ENCODE measurements at places on chromosomes 6 and 20.

DNA sequence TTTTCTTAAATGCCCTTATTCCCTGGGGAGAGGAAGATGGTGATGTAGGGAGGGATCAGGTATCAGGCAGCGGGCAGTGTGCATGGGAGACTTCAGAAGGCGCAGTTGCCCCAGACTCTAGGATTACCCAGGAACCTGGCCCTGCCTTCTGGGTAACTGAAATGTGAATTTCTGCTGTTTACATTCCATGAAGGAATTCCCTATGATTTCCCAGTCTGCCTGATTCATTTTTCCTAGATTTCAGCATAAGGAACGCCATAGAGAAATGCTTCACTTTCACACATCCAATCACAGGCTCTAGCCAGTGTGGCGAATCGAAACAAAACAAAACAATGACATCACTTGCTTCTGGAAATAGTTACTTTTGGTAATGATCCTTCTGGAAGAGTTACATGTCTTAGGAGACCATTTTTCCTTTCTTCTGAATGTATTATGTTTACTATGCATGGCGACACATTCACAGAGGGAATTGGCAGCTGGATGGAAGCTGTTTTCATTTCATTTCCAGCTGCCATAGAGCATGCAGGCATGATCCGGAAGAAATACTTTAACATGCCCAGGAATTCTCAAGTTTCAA, 33.3 kb downstream of the LRP11 start:
- no peaks in the 10 kb centered on the region for H3K27me3 ChIP-seq
- no peaks in the 10 kb centered on the region for H3K4me1 ChIP-seq
- no peak overlapping the region for H3K27ac ChIP-seq
- H3K4me3 ChIP-seq = no peak overlapping the region

GRCh38 chr6:137342607-137343190, 123.5 kb upstream of the IFNGR1 start:
- no peaks in the 10 kb centered on the region for H3K36me3 ChIP-seq
- no peak for DNase-seq
- H3K4me3 ChIP-seq = no peak overlapping the region

DNA sequence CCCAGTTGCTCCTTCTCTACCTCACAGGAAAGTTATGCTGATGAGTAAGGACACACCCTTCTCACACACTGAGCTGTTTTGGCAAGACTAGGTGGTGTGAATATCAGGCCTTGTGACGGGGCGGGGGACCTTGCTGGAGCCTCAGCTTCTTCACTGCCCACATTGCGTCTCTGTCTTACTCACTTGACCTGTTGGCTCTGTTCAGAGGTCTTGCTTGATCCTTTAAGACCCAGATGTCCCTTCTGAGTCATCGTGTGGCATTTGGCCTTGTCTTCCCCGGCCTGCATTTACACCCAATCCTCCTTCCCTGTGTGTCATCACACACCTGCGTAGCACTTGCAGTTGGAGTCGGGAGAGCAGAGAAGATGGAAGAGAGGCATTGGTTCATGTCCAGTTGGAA, 8.3 kb upstream of the PRND start:
- H3K4me1 ChIP-seq = no peaks in the 10 kb centered on the region
- H3K27ac ChIP-seq = no peak overlapping the region
- no peaks in the 10 kb centered on the region for H3K27me3 ChIP-seq
- no peaks in the 10 kb centered on the region for H3K36me3 ChIP-seq

DNA sequence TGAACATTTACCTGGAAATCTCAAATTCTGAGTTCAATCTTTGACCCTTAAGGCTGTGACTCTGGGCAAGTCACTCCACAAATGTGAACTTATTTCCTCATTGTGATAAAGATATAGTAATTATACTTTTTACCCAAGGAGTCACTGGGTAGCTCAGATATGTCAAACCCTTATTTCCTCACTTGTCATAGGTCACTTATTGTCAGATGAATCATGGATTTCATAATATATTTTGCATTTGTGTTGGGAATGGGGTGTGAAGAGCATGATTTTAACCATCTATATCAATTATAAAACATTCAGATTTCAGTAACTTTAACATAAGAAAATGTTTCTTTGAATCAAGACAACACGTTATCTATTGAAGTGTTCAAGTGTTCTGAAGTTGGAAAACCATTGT, 3.7 kb upstream of the CARMIL1 start:
- H3K36me3 ChIP-seq = no peaks in the 10 kb centered on the region
- no peak overlapping the region for H3K27ac ChIP-seq
- no peak overlapping the region for H3K4me3 ChIP-seq

DNA sequence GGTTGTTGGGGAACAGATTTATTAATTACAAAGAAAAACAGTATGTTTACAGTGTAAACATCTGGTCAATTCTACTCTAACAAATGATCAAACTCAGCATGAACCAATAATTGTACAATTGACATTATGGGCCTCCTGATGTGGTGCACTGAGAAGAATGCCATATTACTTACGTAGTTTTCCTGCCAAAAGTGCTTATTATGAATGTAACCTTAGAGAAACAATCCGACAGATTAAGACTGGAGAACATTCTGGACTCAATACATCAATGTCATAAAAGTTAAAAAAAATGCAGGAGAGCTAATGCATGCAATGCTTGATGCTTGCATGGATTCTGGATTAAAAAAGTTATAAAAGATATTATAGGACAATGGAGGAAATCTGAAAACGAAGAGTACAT, 69.0 kb downstream of the LYRM4 start:
- no peaks in the 10 kb centered on the region for H3K4me1 ChIP-seq
- peaks cover 4% of the 10 kb centered on the region for H3K36me3 ChIP-seq
- no peak overlapping the region for H3K4me3 ChIP-seq
- DNase-seq = no peak
- H3K27me3 ChIP-seq = no peaks in the 10 kb centered on the region

GRCh38 chr6:17448165-17448564, 54.8 kb downstream of the CAP2 start:
- no peaks in the 10 kb centered on the region for H3K36me3 ChIP-seq
- no peaks in the 10 kb centered on the region for H3K4me1 ChIP-seq
- no peak for DNase-seq
- H3K4me3 ChIP-seq = no peak overlapping the region

DNA sequence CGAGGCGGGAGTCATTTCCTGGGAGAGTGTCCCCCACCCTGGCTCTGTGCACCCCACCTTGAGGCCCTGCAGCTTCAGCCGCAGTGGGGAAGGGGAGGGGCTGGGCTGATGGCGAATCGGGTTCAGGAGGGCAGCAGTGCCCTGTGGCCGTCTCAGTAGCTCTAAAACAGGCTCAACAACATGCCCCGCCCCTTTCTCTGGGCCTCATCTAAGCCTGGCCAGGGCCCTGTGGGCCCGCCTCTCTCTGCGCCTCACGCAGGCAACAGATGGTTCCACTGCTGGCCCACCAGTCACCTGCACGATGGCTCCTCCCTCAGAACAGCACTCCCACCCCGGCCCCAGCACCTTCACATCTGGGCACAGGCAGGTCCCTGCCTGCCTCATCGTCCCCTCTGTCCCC, 30.2 kb downstream of the CHRNA4 start:
- no peaks in the 10 kb centered on the region for H3K36me3 ChIP-seq
- peak; percentile 68 for DNase-seq
- H3K4me1 ChIP-seq = no peaks in the 10 kb centered on the region
- H3K4me3 ChIP-seq = no peak overlapping the region
- H3K27ac ChIP-seq = no peak overlapping the region
- H3K27me3 ChIP-seq = no peaks in the 10 kb centered on the region

DNA sequence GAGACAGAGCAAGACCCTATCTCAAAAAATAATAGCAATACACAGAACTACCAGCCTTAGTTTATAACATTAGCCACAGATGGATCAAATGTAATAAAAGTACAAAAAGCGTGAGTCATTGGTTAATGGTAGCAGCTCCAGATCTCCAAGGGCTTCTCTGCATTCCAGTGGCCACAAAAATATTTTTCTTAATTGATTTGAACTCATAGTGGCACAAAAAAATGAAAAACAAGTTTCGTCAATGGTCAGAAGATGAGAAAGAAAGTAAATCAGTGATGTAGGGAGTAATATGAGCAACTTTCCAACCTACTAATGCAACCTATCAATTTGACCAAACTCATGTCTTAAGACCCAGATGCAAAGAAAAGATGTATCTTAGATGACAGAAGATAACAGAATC, 79.6 kb downstream of the CEP57L1 start:
- H3K27ac ChIP-seq = no peak overlapping the region
- H3K27me3 ChIP-seq = no peaks in the 10 kb centered on the region
- no peak for DNase-seq
- no peak overlapping the region for H3K4me3 ChIP-seq
- H3K4me1 ChIP-seq = no peaks in the 10 kb centered on the region
- no peaks in the 10 kb centered on the region for H3K36me3 ChIP-seq

DNA sequence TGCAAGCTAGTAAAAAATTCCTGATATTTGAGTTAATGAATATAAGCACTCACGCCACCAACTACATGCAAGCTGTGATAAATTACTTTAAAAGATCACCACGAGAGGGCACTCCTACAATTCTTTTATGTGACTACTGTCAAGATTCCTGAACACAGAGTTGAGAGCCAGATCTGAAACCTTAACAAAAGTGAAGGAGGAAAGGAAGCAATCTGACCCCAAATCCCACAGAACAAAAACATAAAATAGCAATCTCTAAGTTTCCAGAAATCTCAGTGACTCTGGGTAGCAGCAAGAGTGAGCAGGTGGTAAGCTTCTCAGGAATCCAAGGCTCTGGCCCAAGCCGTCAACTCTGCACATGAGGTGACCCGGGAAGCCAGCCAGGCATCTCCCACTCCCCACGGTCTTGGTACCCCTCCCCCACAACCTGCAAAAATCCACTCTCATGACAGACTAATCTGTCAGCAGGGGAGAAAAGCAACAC, 55.1 kb downstream of the STAU1 start:
- H3K4me1 ChIP-seq = no peaks in the 10 kb centered on the region
- no peak overlapping the region for H3K27ac ChIP-seq
- peak; percentile 34 for DNase-seq
- no peaks in the 10 kb centered on the region for H3K27me3 ChIP-seq
- peaks cover 60% of the 10 kb centered on the region for H3K36me3 ChIP-seq

- no peak overlapping the region for H3K27ac ChIP-seq
- no peaks in the 10 kb centered on the region for H3K4me1 ChIP-seq
- no peak for DNase-seq
- H3K4me3 ChIP-seq = no peak overlapping the region
- H3K27me3 ChIP-seq = no peaks in the 10 kb centered on the region
- H3K36me3 ChIP-seq = peaks cover 37% of the 10 kb centered on the region
Observed at GRCh38 chr20:31749223-31749622, 10.1 kb downstream of the TPX2 start.

GRCh38 chr20:3539311-3540107, 68.7 kb downstream of the ATRN start:
- no peaks in the 10 kb centered on the region for H3K27me3 ChIP-seq
- H3K27ac ChIP-seq = no peak overlapping the region
- H3K36me3 ChIP-seq = no peaks in the 10 kb centered on the region

DNA sequence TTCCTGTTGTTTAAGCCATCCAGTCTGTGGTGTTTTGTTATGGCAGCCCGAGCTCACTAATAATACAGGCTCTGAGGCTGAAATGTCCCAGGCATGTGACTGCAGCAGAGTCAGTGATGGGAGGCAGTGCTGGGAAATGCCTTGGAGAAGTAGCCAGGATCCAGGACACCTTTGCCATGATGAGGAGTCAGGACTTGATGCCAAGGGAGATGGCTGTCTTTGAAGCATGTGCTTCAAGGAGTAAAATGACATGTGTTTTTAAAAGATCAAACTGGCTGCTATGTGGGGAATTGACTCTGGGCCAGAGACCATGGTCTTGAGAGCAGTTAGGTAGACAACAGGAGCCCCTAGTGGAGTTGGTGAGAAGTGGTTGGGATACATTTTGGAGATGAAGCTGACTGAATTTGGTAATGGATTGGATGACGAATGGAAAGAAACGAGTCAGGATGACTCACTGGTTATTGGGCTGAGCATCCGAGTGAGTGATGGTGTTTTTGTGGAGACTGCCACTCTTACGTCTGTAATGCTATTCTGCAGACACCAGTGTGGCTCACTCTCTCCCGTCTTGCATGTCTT, 322.2 kb downstream of the PLCB1 start:
- no peaks in the 10 kb centered on the region for H3K27me3 ChIP-seq
- H3K4me1 ChIP-seq = no peaks in the 10 kb centered on the region
- no peak overlapping the region for H3K4me3 ChIP-seq
- DNase-seq = peak; percentile 50
- H3K36me3 ChIP-seq = no peaks in the 10 kb centered on the region

- H3K4me3 ChIP-seq = no peak overlapping the region
- no peak overlapping the region for H3K27ac ChIP-seq
- peaks cover 4% of the 10 kb centered on the region for H3K36me3 ChIP-seq
- H3K4me1 ChIP-seq = no peaks in the 10 kb centered on the region
Observed at GRCh38 chr6:109767961-109768360, 76.9 kb downstream of the FIG4 start.

DNA sequence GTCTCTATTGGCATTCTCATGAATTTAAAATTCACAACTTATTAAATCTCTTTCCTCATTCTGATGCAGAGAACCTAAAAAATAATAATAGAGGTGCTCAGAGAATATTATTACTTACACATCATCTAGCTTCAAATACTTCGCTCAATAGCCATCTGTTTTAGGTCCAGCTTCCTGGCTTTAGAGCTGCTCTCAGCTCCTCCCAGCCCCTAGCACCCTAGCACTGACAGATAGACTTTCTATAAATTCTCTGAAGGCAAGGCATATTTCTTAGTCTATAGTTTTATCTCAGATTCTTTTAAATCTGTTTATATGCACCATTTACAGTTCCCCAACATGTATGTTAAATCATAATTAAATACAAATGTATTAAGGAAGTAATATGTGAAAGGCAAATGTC, 281.3 kb downstream of the PTPRK start:
- H3K27ac ChIP-seq = no peak overlapping the region
- no peak for DNase-seq
- H3K36me3 ChIP-seq = no peaks in the 10 kb centered on the region
- no peak overlapping the region for H3K4me3 ChIP-seq
- no peaks in the 10 kb centered on the region for H3K4me1 ChIP-seq
- H3K27me3 ChIP-seq = no peaks in the 10 kb centered on the region

DNA sequence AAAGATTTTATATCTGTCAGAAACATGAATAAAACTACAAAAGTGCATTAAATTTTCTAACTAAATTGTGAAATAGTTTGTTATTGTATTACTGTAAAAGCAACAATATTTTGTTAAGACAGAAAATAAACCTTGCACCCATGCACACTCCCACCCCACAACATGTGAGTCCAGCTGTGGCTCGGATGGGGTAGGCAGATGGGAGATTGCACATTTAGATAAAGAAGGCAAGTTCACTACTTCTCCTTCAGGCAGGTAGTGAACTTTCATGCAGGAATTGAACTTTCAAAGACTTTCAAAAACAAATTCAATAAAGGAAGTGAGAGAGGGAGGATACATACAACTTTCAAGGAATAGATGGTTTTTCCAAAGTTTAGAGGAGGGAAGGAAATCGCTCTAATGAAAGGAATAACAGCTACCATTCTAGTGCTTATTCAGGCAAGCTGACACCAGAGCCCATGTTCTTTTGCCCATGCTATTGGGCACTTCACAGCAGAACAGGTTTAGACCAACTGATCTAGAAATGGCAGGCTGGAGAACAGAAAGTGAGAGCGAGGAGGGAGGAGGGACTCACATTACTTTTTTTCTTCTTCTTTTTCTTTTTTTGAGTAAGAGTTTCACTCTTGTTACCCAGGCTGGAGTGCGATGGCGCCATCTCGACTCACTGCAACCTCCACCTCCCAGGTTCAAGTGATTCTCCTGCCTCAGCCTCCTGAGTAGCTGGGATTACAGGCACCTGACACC, 28.5 kb downstream of the SF3B5 start:
- H3K27ac ChIP-seq = no peak overlapping the region
- H3K27me3 ChIP-seq = peaks cover 31% of the 10 kb centered on the region
- peaks cover 2% of the 10 kb centered on the region for H3K4me1 ChIP-seq
- no peak overlapping the region for H3K4me3 ChIP-seq
- DNase-seq = no peak
- H3K36me3 ChIP-seq = no peaks in the 10 kb centered on the region

Measured in H9 (cell line).